ENCODE measurements at places on chromosomes 6 and 20.
A peak's percentile ranks its signal among the peaks of the same experiment; 100 is the strongest.

DNA sequence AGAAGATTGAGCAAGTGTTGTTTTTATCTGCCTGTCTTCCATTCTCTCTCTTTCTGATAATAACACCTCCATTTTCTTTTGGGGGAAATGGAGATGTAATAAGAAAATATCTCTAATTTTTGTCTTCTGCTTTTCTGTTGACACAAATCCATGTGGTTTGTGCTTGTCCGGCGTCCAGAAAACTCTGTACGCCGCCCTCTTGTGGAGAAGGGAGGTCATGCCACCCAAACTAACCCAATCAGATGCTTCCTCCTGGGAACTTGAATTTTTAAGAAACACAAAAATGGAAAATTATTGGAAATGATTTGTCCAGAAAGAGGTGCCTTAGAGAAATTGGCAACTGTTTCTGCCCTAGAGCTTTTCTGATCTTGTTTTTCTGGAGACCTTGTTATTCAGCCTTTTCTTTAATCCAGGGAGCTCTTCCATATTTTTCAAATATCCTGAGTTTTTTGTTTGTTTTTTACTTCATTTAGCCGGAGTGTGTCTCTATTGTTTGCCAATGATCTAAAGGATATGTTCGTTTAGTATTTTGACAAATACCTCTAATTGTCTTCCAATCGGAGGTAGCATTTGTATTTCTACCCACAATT lies 17.8 kb upstream of the FNDC1 start:
- DNase-seq = peak; percentile 71

DNA sequence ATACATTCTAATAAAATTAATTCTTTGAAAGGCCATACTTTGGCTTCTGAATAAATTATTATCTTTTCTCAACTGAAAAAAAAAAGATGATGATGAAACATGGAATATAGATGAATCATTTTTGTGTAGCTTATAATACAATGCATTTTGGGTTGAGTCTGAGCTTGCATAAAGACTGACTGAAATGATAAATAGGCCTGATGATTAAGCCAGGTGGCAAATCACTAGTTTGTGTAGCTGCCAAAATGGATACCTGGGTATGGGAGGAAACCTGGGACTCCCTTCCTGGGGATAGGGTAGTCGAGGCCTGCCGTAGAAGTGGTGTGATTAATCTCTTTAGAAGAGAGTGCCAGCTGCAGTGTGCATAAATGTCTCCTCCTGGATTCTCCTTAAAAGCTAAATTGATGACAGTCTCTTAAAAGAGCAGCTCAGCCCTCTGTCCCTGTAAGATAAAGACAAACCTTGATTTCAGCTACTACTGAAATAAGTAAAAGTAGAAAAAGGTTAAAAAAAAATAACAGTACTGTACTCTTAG lies 275.1 kb downstream of the GRIK2 start:
- no peak for DNase-seq

GRCh38 chr6:1536526-1537429 lies 72.9 kb upstream of the FOXC1 start:
- DNase-seq = no peak

DNA sequence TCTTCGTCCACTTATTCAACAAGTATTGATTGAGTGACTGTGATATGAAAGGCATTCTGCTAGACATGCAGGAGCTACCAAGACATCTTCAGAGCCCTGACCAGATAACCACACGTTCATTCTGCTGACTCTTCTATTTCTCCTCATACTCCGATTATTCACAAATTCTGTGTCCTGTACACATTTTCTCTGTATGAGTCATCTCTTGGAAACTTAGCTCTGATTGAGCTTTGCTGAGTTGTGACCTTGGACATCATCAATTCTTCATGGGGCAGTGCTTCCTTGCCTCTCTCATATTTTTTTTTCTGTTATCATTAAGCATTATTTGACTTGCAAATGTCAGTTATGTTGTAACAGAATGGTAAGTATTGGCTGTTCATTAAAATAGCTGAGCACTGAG lies 351.6 kb upstream of the CNR1 start:
- no peak for DNase-seq

- no peak for DNase-seq
These were observed 105.3 kb upstream of the KCNG1 start for GRCh38 chr20:51128198-51128597.

GRCh38 chr6:79385333-79385732 lies 150.9 kb upstream of the HMGN3 start:
- DNase-seq = no peak

DNA sequence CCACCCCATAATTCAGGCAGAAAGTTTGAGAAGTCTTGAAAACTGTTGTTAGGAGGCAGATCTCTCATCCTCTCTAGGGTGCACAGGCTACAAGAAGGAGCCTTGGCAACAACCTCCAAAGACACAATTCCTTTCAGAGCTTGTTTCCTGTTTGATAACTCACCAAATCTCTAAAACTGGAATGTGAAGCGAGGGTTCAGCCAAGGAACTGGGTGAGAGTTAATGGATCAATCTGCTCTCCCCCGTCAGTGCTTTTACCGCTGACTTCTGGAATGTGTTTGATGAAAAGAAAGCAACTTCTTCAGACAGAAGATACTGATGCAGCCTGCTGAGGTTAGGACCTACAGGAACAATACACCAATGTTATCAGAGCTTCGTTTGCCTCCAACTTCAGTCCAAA lies 171.8 kb upstream of the BMP2 start:
- peak; percentile 30 for DNase-seq

DNA sequence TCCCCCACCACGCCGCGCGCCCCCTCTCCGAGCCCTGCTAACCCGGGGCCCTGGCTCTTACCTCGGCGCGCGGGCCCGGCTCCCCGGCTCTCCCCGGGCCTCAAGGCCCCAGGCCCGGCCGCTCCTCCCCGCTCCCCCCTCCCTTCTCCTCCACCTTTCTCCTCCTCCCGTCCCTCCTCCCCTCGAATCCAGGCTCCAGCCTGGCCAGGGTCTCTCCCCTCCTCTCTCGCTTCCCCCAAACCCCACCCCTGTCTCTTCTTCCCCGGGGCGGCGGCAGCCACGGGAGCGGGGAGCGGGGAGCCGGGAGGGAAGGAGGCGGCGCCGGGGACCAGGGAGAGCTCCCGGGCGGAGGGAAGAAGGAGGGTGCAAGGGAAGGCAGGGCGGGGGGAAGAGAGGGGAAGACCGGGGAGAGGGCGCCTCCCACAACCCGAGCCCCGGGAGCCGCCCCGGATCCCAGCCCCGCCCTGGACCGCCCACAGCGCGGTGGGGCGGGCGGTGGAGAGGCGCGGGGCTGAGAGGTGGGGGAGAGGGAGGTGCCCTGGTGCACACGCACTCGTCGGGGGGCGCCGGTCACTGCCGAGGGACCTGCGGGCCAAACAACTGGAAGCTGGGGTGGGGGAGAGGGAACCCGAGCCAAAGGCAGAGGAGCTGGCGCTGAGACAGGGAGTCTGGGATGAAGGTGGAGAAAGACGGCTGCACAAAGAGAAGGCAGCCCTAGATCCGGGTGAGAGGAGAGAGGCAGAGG lies at the start of gene GABBR1:
Gene GABBR1, minus strand, starts transcription at position 395 of the 745 bp plus-strand sequence. CDS start 798 bp downstream, outside the sequence.
- peak; percentile 98 for DNase-seq

- no peak for DNase-seq
These were observed 148.2 kb downstream of the ERMARD start for GRCh38 chr6:169899481-169900145.

- DNase-seq = no peak
These were observed 126.3 kb downstream of the PRND start for GRCh38 chr20:4848041-4848440.

DNA sequence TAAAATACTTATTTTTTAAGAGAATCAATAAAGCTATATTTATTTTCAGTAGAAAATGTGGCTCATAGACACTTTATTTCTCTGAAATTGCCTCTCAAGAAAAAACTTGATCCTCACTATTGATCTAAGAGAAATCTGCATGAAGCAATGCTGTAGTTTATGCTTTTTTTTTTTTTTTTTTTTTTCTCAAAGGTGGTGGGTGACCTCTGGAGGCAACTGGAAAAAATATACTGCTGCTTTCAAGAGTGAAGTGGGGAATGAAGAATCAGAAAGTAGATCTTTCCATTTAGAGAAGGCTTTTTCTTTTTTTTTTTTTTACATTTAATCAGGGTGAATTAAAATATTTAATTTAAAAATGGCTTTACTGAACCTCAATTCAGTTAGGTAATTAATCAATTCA lies 169.3 kb downstream of the SLC16A10 start:
- DNase-seq = no peak

DNA sequence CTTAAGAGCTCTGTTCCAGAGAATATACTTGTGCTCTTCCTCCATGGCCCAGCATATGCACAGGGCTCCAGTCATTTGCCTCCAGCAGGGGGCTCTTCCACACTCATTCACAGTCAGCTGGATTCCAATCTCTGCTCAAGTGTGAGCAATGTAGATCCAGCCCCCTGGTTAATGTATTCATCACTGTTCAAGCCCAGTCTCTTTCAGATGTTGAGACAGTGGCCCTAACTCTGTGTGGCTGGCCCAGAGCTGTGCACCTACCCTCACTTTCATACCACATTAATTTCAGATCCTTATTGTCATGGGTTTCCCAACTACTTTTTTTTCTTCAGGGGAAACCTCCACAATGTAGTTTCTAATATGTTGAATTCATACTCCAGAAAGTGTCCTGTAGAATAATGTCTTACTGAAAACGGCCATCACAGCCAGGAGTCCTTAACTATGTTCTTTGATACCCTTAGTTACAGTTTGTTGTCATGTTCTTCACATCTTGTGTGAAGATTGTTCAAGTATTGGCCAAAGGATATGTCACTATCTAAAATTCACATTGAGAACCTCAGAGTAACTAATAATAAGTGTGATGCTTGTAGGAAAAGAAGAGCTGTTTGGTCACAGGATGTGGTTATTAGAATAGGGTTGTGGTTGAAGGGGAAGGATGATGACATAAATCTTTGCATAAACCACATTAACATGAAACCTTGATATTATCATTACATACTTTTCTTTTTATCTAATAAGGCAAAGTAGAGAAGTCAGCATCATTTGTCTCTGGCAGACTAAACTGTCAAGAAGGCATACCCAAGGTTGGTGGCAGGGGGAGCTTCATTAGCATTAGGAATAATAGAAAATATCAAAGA lies 14.4 kb upstream of the HLA-DQA1 start:
- DNase-seq = no peak
